ENCODE measurements at places on chromosomes 11 and 22.

GRCh38 chr11:117870103-117870952, 6.1 kb downstream of the FXYD6 start:
- DNase-seq = peak; percentile 79

DNA sequence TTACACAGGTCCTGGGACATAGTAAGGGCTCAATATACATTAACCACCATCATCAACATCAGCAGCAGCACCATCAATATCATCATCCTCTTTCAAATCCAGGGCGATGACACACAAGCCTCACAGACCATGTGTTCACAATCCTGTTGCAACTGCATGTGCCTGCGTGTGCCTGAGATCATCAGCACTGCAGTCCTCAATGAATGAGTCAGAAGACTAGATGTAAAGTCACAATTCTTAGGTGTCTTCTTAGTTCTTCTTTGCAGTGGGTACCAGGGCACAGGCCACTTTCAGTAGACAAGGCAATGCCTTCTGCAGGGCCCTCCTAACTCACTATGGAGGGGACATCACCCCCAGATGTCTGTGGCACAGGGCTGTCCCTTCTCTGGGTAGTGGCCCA, 111.1 kb downstream of the MYO18B start:
- no peak for DNase-seq

DNA sequence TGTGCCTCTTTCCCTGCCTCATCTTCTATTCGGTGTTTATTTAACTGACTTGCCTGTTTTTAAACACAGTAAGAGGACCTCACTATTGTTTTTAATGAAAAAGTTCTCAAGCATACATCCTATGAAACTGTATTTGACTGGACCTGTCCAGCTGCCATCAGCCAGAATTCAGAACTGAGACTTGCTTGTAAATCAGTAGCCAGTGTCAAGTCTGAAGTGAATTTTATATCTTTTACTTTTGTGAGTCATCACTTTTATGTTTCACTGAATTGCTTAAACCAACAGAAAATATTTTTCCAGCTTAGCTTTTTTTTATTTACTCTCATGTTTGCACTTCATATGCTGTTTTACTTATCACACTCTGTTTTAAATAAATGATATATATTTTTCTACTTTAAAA, 88.3 kb downstream of the LUZP2 start:
- DNase-seq = no peak

- no peak for DNase-seq
Observed at GRCh38 chr11:103546236-103546635, 437.0 kb downstream of the DYNC2H1 start.

DNA sequence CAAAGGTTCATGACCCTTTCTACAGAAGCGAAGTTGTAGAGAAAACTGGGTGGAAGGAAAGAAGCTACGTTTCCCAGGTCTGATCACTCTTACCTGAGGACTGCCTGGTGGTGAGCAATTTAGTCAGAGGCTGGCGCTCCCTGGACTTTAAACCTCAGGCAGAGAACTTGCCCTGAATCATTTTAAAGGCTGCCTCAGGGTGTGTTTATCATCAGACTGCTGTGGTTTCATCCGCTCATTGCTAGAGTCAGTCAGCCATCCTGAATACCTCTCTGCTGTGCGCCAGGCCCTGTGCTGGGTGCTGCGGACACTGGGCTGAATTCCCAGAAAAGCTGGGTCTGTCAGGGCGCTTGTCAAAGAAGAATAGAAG, 2.7 kb downstream of the DTX4 start:
- no peak for DNase-seq

DNA sequence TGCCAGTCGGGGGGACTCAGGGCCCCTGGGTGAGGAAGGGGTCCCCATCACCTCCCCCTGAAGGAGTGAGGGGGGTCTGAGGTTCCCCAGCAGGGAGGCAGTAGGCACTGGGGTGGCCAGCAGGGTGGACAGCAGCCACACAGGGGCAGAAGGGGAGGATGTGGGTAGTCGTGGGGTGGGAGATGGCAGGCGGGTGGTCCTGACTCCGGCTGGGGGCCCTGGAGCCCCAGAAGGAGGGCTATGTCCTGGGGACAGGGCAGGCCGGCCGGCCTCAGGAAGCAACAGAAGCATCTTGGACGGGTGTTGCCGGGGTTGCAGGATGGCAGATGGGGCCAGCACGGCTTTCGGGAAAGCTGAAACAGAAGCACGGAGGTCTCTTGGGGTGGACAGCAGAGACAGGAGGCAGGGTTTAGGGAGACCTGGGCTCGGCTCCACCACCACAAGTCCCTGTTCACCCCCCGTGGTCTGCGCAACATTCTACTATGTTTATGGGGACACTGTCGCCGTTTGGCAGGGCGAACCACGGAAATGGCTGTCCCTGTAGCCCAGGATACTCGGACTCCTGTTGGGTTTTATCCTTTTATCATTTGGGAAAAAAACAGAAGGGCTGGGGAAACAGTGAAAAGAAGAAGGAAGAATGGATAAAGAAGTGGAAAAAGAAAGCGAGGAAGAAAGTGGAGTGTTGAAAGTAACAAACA, 14.1 kb downstream of the VWCE start:
- no peak for DNase-seq

DNA sequence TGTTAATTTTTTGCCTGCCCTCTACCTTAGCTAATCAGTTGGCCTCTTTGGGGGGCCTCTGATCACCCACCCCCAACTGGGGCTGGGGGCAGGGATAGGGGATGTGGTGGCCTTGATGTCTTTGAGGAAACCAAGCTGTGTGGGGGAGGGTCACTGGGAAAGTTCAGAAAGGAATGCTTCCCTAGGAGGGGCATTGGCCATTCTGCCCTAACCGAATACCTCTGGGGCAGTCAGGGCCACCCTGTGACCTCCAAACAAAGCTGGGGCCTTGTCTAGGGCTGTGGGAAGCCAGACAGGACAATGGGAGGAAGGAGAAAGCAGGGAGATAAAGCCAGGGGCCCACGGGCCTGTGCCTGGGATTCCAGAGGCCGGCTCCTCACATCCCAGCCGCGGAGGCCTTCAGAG, 97.5 kb downstream of the TSPAN18 start:
- no peak for DNase-seq

DNA sequence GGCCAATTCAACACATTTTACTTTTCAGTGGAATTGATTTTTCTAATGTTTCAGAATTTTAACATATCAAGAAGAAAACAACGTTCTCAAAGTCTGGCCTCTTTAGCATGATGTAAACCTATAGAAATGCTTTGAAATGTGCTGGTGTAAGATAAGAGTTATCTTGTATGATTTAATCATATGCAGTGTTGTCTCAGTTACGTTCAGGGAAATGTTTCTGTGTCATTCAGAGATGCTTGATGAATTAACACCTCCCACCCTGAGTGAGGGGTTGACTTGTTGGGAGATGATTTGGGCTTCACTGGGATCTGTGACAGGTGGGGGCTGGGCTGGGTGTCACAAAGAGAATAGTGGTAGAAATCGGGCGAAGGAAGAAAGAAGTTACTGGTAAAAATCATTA, 15.7 kb upstream of the MYO18B start:
- no peak for DNase-seq

DNA sequence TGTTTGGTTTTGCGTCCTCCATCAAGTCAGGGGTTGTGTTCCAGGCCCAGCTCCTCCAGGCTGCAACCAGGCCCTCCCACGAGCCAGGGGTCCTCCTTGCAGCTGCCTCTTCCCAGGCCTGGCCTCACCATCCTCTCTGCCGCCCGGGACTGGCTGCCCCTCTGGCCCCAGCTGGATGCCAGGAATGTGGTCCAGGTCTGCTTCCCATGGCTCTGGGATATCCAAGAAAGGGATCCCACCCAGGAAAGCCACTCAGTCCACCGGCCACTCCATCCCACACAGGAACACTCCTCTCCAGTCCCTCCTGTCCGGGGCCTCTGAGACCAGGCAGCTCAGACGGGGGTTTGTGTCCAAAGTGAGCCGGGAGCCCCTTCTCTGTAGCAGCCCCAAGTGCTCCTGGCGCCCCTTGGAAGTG, 336.4 kb downstream of the BRD1 start:
- no peak for DNase-seq

- DNase-seq = no peak
Observed at GRCh38 chr11:33889821-33890378, 2.0 kb downstream of the LMO2 start.

DNA sequence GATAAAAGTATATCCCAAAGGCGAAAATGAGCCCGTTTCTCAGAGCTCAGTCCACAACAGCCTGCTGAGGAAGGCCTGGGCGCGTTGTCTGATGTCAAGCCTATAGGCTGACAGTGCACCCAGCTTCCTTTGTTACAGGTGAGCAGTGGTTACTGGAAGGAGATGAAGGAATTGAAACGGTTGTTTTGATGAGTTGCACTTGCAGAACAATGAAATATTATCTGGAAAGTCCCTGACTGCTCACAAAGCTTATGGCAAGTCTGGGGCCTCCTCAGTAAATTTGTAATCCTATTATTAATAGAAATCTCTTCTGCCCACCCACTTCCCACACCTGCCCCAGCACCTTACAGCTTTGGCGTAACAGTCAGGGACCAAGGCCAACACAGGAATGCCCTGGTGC, 77.8 kb downstream of the C11orf91 start:
- DNase-seq = no peak

GRCh38 chr22:45516923-45517675, 14.4 kb downstream of the FBLN1 start:
- no peak for DNase-seq

- no peak for DNase-seq
Observed at GRCh38 chr22:50523806-50524675, 1.4 kb downstream of the SCO2 start.

- no peak for DNase-seq
Observed at GRCh38 chr22:47195156-47195483, 432.7 kb downstream of the TBC1D22A start.

GRCh38 chr11:7450836-7451235, 34.5 kb upstream of the OLFML1 start:
- DNase-seq = no peak

GRCh38 chr22:50471197-50471847, 3.5 kb downstream of the SBF1 start:
- no peak for DNase-seq

- DNase-seq = peak; percentile 53
Observed at GRCh38 chr11:65503949-65504673, 5.3 kb downstream of the MALAT1 start.

- peak; percentile 79 for DNase-seq
Observed at GRCh38 chr11:107665018-107665417, 46.8 kb downstream of the SLN start.

GRCh38 chr11:40290171-40290631, 1169.3 kb downstream of the LRRC4C start:
- no peak for DNase-seq

DNA sequence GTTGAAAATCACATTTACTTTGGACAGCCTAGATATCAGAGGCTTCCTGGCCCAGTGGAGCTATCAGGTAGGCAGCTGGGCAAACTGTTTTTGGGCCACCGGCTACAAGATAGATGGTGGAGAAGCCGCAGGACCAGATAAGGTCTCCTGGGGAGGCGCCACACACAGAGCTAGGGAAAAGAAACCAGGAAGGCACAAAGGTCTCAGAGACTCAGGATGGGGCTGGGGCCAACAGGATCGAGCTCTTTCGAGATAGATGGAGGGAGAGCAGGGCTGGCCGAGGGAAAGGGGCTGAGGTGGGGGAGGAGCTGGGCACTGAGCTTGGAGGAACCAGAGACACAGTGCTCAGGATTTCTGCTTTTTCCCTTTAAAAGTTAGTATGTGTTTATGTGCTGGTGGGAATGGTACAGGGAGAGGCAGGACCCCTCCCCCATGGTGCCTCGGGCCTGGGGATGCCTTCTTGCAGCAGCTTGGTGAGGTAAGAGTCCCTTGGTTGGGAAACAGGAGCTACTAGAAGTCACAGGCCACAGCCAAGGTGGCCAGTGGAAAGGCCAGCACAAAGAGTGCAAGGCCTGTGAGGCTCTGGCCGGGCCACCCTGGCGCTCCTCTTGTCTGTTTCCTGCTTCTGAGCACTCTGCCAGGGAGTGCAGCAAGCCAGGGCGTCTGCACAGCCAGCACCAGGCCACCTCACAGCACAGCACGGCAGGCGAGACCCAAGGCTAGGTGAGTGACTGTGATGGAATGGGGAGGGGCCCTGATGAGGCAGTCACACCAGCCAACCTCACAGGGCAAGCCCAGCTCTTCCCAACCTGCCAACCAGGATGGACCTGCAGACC, 11.5 kb upstream of the NAP1L4 start:
- no peak for DNase-seq

DNA sequence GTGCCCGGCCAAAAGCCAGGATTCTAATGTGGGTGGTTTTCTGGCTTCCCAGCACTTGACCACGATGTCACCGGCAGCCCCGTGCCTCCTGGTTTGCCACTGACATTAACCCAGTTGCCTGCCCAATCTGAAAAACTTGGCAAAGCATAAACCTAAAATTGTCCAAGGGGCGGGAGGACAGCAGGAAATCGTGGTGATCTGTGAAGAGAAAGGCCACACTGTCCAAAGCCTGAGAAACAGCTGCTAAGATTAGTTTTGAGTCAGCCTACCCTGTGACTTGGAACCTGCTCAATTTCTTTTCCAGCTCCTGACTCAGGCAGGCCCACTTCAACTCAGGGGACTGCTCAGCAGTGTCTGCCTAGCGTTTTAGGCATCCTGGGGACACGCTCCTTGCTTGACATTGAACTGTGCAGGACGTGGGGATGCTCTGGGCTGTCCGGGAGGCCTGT, 8.2 kb upstream of the F2 start:
- DNase-seq = no peak

DNA sequence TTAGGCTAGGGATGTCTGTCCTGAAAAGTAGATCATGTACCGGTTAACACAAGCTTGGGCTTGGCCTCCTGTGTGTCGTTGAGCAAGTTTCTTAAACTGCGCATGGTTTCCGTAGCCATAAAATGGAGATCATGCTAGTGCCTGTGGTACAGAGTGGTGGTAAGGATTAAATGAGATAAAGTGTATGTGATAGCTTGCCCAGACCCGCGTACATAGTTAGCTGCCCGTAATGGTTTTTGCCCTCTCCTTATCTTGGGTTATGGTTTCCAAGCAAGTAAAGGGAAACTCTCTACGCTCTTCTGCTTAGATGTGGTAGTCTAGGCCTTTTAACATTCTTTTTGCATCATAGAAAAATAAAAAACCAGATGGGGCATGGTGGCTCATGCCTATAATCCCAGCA, 11.0 kb upstream of the PTPRJ start:
- DNase-seq = no peak

DNA sequence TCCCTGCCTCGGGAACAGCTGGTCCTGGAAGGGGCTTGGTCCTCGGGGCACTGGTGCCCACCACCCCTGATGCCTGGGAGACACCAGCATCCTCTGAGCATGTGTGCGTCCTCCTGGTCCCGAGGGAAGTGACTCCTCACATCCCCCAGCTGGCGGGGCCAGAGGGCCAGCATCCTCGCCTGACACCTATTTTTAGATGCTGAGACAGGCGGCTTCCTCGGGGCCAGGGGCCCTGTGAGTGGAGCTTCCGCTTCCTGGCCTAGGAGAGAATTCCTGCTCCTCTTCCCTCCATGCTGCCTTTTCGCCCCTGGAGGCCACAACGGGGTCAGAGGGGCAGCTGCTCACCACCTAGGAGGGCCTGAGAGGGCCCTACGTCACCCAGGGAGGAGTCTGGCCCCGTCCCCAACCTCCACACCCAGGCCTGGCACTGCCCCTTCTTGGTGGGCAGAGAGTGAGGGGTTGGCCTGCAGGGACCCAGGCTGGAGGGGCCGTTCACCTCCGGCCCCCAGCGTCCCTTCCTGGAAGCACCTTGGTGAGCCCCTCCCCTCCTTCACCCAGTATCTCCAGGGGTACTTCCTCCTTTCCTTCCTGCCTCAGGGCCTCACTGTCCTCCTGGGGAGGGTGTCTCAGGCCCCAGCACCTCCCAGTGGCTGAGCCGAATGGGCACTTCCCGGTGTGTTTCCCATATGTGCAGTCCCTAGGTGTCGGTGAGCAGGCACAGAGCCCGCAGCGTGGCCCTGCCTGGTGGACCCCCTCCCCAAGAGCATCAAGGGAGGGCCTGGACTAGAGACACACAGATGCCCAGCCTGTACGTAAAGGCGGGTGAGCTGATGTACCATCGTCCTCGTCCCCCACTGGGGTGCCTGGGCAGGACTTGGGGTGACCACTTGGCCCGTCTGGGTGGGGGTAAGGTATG, 6.1 kb downstream of the CD81 start:
- no peak for DNase-seq
